ENCODE measurements at places on chromosomes 11 and 22.

DNA sequence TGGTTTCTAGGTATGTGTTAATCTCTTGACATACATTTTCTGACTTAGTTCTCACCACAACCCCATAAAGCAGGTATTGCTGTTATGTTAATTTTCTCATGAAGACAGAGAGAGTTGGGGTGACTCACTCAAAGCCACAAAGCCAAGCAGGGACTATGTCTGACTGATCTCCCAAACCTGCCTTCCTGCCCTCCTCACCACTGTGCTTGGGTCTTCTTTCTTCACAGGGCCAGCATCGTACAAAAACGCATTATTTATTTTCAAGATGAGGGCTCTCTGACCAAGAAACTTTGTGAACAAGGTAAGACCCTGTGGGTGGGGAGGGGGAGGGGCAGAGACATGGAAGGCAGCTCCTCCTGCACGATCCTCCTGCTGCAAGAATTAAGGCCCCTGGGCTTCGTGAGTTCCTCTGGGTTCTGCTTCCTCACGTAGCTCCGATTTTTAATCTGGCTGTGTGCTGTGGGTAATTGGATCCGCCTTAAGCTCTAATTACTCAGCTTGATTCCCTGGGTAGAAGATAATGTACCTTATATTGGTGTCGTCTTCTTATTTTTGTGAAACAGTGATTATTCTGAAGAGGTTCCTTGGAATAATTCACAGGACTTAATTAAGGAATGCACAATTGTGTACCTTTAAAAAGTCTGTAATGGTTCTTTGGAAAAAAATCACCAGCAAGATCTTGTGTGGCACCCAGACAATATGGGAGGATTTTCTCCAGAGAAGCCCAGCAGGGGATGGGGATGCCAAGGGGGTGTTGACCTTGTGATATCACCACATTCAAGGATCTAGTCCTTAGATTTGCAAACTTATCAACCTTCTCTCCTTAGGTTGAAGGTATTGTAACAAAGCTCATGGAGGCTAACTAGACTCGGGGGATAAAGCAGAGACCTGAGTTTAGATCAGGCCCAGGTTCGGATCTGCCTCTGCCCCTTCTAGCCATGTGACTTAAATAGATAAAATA, 112.9 kb downstream of the SPON1 start:
- DNase-seq: no peak

GRCh38 chr22:44479662-44480061, 18.4 kb downstream of the RTL6 start:
- DNase-seq: no peak

DNA sequence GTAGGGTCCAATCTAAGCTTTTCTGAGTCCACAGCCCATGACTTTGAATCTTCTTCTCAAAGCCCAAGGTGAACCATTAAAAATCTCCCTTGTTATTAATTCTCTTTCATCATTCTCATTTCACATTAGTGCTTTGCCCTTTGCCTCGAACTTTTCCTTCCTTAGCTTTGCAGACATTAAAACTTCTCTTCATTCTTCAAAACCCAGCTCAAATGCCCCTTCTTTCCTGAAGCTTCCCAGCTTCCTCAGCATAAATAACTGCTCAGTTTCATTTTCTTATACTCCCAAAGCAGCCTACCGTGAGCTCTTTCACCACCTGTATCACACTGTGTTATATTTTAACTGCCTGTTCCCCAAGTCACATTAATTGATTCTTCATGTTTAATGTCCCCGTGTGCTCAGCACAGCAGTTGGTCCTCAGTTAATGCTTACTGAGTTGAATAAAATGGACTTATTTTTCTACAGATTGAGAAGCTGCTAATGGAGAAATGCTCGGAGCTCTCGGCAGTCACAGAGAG, 62.0 kb downstream of the INSC start:
- DNase-seq: no peak

DNA sequence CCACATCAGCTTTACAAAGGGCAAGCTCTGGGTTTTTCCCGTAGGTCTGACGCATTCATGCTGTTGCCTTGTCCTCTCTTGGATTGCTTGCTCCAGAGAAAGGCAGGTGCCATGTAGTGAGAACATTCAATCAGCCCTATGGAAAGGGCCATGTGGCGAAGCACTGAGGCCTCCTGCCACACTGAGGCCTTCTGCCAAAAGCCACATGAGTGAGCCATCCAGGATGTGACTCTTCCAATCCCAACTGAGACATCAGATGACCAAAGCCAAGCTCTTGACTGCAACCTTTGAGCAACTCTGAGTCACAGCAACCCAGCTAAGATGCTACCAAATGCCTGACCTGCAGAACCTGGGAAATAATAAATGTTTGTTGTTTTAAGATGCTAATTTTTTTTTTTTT, 9.0 kb upstream of the PANX3 start:
- DNase-seq: no peak

DNA sequence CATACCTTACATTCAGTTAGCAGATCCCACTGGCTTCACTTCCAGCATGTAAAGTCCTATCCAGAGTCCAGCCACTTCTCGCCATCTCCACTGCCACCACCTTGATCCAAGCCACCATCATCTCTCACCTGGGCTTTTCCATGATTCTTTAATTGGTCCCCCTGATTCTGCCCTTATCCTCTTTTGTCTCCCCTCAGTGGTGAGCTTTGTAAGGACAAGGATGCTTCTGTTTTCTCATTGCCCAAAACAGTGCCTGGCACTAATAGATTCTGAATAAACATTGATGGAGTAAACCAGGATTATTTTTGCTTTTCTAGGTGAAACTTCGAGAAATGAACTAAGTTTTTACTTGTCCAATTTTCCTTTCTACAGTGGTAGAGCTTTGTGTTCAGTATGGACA, 4.4 kb downstream of the POLA2 start:
- no peak for DNase-seq

GRCh38 chr22:49025791-49026493, 801.7 kb downstream of the BRD1 start:
- no peak for DNase-seq

DNA sequence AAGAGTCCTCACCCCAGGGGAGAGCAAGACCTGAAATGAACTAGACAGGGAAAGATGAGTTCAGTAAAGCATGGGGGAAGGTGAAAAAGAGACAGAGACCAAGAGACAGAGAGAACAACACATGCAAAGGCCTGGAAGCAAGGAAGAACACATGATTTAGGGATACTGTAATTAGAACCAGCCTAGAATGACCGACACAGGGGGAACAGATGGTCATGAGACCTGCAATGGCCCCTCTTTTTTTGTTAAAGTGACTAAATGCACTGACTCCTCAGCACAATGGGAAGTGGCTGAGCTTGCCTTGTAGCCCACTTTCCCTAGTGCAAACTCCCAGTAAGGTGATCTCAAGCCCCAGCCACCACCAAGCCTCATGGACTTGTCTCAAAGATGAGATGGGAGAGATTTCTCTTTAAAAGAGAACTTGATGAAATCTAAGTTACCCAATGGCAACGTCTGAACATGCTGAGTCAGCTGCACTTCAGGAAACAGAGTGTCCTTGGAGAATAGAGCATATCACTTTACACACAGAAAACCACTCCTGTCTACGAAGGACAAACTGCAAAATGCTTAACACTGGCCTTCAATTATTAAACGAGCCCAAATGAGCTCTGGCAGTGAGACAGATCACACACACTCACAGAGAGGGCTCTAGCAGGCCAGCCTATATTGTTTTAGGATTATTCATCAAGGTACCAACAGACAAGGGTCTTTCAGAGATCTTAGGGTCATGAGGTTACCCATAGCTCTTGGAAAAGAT, 91.0 kb downstream of the SERGEF start:
- DNase-seq: no peak

- no peak for DNase-seq
These were observed 14.7 kb upstream of the SYTL2 start for GRCh38 chr11:85825616-85826015.

DNA sequence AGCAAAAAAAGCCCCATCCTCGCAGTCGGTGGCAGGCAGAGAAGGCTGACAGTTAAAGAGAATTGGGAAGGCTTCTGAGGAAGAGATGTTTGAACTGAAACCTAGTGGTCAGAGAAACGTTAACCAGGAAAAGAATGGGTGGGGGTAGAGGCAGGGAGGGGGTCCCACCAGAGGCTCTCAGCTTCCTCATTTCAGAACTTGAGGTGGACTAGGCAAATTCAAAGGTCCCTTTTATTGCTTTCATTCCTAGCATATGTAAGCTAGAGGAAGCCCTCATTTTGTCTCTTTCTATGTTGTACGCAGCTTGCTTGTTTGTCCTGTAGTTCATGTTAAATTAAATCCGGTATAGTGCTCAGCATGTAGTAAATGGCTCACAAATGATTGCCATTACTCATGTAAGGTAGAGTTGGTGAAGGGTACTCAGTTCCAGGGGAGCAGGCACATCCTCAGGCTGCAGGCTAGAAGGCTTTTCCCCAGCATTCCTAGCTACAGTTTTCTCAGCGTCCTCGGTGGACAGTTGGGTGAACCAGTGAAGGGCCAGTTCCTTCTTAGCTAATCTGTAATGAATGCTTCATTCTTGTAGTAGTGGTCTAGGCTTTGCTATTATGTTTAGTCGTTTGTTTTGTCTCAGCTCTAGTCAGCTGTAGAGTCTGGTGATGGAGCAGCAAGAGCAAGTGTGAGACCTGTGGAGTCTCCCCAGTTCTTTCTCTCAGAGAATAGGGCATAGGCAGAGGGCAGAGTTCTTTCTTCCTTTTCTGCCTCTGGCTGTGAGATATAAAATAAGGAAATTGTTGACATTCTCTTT, 58.6 kb downstream of the UVRAG start:
- no peak for DNase-seq

- DNase-seq: no peak
These were observed 10.1 kb downstream of the MTFP1 start for GRCh38 chr22:30435674-30436126.

DNA sequence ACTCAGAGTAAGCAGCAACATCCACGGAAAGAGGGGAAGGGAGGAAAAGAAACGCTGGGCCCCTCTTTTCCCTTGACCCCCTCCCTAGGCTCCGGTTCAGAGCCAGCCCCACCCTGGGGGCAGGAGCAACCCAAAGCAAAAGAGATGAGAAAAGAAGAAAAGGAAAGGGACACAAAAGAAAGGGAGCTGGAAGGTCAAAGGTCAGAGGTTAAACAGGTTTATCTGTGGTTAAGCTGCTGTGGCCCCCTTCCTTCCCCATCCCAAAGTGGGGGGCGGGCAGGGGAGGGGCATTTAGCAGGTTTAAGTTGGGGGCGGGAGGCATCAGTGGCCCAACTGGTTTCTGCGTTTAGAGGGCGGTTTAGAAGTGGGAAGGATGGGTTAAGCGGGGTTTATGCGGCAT, 35.6 kb downstream of the SLC22A12 start:
- no peak for DNase-seq

GRCh38 chr11:75050516-75050915, 46.2 kb downstream of the OR2AT4 start:
- DNase-seq: no peak

DNA sequence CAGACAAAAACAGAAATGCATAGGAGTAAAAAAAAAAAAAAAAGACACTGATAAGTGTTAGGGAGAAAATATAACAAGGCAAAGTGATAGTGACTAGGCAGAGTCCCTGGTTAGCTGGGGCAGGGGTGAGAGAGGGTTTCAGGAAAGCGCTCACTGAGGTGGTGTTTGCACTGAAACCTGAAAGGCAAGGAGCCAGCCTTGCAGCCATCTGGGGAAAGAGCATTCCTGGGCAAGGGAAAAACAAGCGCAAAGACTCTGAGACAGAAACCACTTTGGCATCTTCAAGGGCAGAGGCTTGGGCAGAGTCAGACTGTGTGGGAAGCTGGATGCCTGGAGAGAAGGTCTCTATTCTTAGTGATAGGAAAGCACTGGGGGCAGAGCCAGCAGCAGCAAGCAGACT, 14.5 kb downstream of the CLMP start:
- no peak for DNase-seq

GRCh38 chr22:50274311-50274710, 4.1 kb upstream of the MAPK11 start:
- peak; percentile 22 for DNase-seq

- DNase-seq: no peak
These were observed 32.9 kb downstream of the SIK2 start for GRCh38 chr11:111634981-111635705.

- DNase-seq: no peak
These were observed 3.4 kb upstream of the MPZL2 start for GRCh38 chr11:118267486-118267885.

- no peak for DNase-seq
These were observed 5.9 kb downstream of the ABTB2 start for GRCh38 chr11:34351687-34352469.

- DNase-seq: no peak
These were observed 58.0 kb upstream of the CCND1 start for GRCh38 chr11:69582756-69583467.

- no peak for DNase-seq
These were observed 607.5 kb downstream of the METTL15 start for GRCh38 chr11:28715726-28716125.

DNA sequence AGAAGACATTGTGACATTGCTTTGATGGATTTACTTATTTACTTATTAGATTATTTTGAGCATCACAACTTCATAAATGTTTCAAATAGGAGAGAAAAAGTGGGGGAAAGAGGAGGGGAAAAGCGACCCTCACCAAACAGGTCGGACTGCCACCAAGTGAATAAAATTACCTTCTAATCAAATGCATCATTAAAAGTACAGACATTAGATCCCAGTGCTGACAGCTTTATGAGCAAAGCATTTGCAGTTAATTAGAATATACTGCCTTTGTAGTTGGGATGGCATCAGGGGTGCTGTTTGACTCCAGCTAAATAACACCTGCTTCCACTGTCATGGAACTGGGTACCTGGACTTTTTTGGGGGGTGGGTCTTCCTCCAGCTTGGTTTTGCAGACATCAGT, 299.6 kb downstream of the OPCML start:
- DNase-seq: no peak

DNA sequence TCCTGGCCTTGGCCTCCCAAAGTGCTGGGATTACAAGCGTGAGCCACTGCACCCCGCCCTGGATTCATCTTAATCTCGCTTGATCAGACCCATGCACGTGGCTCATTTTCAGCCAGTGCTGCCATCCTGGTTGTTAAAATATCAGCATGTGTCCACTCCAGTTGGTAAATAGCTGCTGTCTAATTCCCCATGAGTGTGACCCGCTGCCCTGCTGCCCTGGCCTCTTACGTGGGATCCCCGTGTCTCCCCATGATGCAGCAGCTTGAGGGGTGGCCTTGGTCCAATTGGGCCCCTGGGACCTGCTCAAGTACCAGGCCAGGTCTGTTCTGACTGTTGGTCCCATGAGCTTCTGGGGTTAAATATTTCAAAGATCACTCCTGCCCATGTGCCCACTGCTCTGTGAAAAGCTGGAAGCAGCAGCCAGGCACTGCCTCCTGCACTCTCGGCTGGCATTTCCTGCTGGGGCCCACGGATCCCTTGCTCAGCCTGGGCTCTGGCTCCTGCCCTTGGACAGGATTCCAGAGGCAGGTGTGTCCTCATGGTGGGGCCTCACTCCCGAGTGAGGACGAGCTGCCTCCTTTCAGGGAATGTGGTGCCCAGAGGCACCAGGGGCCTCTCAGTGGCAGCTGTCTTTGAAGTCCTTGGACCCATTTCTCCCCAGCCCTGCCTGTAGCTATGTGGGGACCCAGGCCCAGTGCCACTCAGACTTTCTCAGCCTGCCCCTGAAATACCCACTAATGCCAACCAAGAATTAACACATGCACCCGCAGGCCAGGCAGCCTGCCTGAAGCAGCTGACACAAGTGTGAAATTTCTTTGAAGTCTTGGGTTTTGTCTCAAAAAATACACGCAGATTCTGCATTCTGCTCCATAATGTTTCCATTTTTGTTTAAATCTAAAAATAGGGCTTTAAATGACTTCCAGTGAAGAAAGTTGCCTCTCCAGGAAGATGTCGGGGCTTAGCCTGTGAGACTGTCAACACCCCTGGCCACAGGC, 38.1 kb upstream of the PRDM11 start:
- DNase-seq: no peak

All from amniotic stem cell (primary cell).